Kidney capillary endothelial cell (primary cell): ENCODE measurements at places on chromosomes 7 and 10.

GRCh38 chr10:97081621-97082235 is 104.0 kb downstream of the SLIT1 start:
- DNase-seq, result peak; percentile 64

DNA sequence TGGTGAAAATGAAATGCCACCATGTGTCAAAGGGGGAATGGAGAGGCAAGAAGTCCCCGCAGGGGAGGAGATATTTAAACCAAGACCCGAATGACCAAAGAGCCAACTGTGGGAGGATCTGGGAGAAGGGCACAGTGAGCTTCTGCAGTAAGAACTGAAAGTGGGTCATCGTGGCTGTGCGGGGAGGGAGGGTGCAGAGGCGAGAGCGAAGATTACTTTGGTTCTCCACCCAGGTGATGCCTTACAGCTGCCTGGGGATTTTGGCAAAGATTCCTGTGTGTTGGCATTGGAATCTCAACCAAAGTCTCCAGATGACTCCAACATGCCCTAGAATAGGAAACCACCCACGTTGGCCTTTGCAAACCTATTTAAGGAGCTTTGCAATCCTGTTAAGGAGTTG is 44.2 kb upstream of the ADAM12 start:
- no peak for DNase-seq

DNA sequence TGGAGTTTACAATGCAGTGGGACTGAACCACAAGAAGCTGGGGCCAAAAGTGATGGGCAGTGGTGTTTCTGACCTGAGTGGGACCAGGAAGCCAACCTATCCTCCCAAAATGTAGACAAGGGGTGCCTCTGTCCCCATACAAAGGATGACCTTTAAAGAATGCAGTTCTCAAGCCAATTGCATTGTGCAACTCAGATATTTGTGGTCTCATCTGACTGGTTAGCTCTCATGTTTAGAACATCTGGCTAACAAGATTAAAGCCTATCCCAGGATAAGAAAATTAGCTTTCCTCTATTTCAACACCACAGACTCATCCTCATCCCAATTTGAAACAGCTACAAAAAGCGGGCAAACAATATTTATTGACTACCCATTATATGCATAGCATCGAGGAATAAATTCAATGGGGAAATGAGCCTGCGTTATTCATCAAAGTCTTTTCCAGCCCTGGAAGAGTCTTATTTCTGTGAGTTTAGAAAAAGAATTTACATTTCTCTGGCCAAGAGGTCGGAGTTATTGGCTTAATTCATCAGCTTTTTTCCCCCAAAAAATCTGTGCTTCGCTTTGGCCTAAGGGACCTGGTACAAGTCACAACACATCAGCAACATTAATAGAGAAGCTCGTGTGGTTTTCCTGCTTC is 26.7 kb downstream of the ELMO1 start:
- DNase-seq, result no peak

DNA sequence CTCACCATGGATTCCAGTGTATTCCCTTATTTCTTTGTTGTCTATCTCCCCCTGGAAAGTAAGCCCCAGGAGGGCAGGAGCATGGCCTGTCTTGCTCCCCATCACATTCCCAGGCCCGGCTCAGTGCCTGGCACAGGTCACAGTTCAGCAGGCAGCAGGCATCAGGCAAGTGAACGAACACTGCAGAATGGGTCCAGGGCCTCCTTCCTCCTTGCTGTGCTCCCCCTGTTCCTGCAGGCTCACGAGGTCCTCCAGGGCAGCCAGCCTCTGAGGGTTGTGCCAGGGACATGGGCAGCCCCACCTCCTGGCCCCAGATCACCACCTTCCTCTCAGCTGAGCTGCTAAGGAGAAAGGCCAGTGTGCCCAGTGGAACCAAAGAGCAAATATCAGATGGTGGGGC is 41.8 kb downstream of the PDLIM1 start:
- DNase-seq, result no peak

GRCh38 chr7:4077980-4078379 is 604.1 kb upstream of the FOXK1 start:
- DNase-seq, result no peak
